ENCODE measurements at places on chromosomes 1 and 21.

DNA sequence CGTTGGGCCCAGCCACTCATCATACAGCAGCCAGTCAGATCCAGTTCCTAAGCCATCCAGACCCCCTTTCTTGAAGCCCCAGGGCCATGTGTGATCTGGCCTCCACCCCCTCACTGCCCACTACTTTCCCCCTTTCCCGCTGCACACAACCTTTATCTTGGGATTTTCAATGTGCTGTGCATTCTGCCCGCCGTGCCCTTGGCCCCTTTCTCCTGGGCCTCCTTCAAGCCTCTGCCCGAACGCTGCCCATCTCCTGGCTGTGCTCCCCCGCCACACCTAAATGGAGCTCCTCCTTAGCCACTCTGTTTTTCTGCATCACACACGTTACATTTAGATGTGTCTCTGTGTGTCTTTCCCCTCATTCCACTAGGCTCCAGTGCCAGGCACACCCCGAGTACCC, 66.7 kb upstream of the SELENON start:
- DNase-seq, result no peak

- no peak for DNase-seq
These were observed 135.4 kb downstream of the BACH1 start for GRCh38 chr21:29434081-29434480.

DNA sequence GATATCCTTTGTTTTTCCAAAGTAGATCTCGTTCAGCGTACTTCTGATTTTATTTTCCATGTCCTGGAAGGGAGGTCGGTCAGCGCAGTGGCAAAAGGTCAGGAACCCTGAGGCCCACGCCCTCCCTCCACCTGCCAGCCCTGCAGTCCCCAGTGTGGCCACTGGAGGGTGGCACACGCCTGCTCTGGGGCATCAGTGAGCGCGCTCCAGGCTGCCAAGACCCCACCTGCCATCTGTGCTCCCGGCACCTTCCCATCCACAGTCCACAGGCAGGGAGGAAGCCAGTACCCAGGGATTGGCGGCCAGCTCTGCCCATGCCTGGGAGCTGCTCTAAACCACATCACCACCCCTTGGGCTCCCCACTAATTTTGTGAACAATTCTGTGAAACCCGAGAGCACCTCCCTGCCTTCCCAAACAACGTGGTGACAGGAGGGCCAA, 32.3 kb downstream of the SLC66A1 start:
- no peak for DNase-seq

- DNase-seq, result no peak
These were observed 16.8 kb upstream of the BRINP3 start for GRCh38 chr1:190494451-190494850.

DNA sequence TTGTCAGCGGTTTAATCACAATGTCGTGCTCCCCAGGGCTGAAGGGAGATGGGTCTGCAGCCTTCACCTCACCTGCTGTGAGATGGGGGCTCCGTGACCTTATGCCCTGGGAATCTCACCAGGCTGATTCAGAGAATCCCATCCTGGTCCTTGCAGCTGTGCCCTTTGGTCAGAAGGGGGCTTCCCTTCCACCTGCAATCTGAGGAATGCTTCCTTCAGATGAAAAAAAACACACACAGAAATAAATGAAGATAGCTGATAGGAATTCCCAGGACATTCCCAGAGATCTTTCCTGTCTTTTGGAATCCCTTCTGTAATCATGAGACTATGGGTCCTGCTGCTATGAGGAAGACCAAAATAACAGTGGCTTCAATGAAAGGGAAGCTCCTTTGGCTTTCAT, 127.0 kb upstream of the VAMP3 start:
- DNase-seq, result no peak

- no peak for DNase-seq
These were observed 11.5 kb downstream of the LRP8 start for GRCh38 chr1:53316424-53316765.

GRCh38 chr1:234710381-234710780, 100.4 kb upstream of the IRF2BP2 start:
- DNase-seq, result no peak

- DNase-seq, result no peak
These were observed 884 bp downstream of the SPATA6 start for GRCh38 chr1:48470950-48471690.

GRCh38 chr1:151286619-151287340, 4.7 kb downstream of the ZNF687 start:
- DNase-seq, result no peak

- no peak for DNase-seq
These were observed 40.7 kb downstream of the MAN1C1 start for GRCh38 chr1:25657121-25657882.
